ENCODE measurements at places on chromosomes 6 and 20.

GRCh38 chr6:49913636-49914375 is 47.5 kb upstream of the CRISP1 start:
- DNase-seq, result no peak

GRCh38 chr20:49924247-49924646 is 8.9 kb upstream of the SPATA2 start:
- no peak for DNase-seq

- no peak for DNase-seq
Measured at GRCh38 chr20:12815778-12816408, 192.9 kb upstream of the SPTLC3 start.

- DNase-seq, result no peak
Measured at GRCh38 chr20:47926731-47927130, 141.4 kb upstream of the SULF2 start.

- DNase-seq, result no peak
Measured at GRCh38 chr6:43453831-43454230, 1.5 kb downstream of the DLK2 start.

DNA sequence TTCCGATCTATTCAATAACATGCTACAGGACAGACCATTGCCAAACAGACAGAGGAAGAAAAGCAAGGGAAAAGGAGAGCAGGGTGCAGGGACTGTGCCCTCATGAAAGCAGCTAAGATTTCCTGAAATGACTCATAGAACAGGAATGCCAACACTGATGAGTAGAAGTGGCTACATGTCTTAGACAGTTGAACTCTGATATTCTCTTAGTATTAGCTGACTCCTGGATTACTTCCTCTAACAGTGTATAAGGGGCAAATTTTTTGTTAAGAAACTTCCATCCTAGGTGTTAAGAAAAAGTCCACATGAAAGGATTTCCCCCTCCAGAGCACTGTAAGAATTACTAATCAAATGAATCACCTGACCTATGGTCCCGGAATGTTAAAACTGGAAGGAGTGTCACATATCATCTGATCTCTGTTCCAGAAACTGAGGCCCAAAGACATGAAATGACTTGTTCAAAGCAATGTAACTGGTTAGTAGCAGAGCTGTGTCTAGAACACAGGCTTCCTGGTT is 224.9 kb downstream of the IBTK start:
- DNase-seq, result no peak

- no peak for DNase-seq
Measured at GRCh38 chr6:125046107-125046925, 84.1 kb downstream of the RNF217 start.

All from adrenal gland (tissue), 19 donors.